ENCODE measurements at places on chromosomes 13 and 19. TPM values are rescaled to one million over a fixed set of nuclear protein-coding genes. Genes with fewer than 3 reads are reported as not detected.

SHC2 gene
- total RNA-seq = 6.6 TPM

MIA gene
- not detected for total RNA-seq

EXOC3L2 gene
- total RNA-seq = not detected

RGS9BP gene
- total RNA-seq = 0.16 TPM

TGFBR3L gene
- total RNA-seq = 2.1 TPM

ZNF71 gene
- 2.4 TPM for total RNA-seq

GPR18 gene
- 31.9 TPM for total RNA-seq

RCBTB2 gene
- 2.0 TPM for total RNA-seq

GIPR gene
- 9.4 TPM for total RNA-seq

KLF2 gene
- 847 TPM for total RNA-seq

TMIGD2 gene
- 18.7 TPM for total RNA-seq

SYDE1 gene
- not detected for total RNA-seq

DPY19L3 gene
- total RNA-seq = 7.9 TPM

ZIK1 gene
- total RNA-seq = 12.8 TPM

IFNL1 gene
- 0.38 TPM for total RNA-seq

CLDN10 gene
- not detected for total RNA-seq

BSG gene
- 81.2 TPM for total RNA-seq

ANGPTL4 gene
- total RNA-seq = not detected

ATP4A gene
- not detected for total RNA-seq

ZNF599 gene
- total RNA-seq = 3.9 TPM

PRTN3 gene
- total RNA-seq = not detected

NRTN gene
- 0.38 TPM for total RNA-seq

LGALS7B gene
- total RNA-seq = not detected

NALCN gene
- total RNA-seq = not detected

KLK14 gene
- not detected for total RNA-seq

EFNB2 gene
- 0.57 TPM for total RNA-seq

PNMA8B gene
- total RNA-seq = not detected

OR7A5 gene
- not detected for total RNA-seq

EFNA2 gene
- not detected for total RNA-seq

IGFL3 gene
- not detected for total RNA-seq

HSPB6 gene
- not detected for total RNA-seq

C13orf42 gene
- total RNA-seq = not detected

MTUS2 gene
- total RNA-seq = not detected

RFPL4A gene
- total RNA-seq = not detected

PLPPR3 gene
- total RNA-seq = not detected

TNNI3 gene
- total RNA-seq = not detected

CCDC70 gene
- total RNA-seq = not detected

PROZ gene
- not detected for total RNA-seq

NCAN gene
- not detected for total RNA-seq

CARS2 gene
- 48.2 TPM for total RNA-seq
